ENCODE measurements at places on chromosomes 2 and 18. TPM values are rescaled to one million over a fixed set of nuclear protein-coding genes. Genes with fewer than 3 reads are reported as not detected.

- no peak for DNase-seq
Observed at GRCh38 chr2:9771101-9771449, 72.2 kb upstream of the TAF1B start.

GRCh38 chr2:36245651-36246050, 109.9 kb upstream of the CRIM1 start:
- DNase-seq = peak; percentile 64

CHAC2 gene
- total RNA-seq = 24.8 TPM

MAP3K19 gene
- total RNA-seq = not detected

DNA sequence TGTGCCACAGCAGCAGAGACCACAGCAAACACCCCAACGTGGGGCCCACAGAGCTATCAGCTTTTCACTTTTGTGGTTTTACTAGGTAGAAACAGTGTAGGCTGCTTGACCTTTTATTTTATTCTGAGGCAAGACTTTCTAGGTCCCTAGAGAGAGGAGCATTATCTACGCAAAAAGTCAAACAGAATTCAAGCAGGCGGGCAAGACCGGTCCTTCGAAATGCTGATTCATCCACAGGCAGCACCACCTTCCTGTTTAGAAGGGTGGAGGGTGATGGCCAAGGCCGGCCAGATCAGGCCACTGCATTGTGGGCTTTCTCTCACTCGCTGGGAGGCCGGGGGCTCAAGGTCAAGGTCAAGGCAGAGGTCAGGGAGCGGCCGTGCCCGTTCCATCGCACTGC, 573.0 kb downstream of the GALR1 start:
- DNase-seq = no peak

- DNase-seq = no peak
Observed at GRCh38 chr2:234269769-234270204, 219.3 kb downstream of the SPP2 start.

DNA sequence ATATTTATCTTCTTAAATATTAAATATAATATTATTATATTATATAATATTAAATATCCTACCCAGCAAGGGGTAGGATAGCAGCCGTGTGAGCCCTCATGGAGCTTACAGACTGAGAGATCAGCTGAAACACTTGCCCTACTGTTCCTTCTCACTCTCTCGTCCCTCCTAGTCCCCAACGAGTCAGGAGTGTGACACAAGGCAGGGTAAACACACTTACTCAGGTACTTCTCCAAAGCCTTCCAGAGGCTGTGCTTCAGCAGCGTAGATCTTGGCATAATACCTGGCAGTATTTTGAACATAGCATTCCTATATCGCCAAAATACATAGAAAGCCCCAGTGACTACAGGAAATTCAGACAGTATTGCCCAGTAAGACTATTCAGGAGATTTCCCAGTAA, 114.1 kb downstream of the ALPK2 start:
- no peak for DNase-seq

RPL31 gene
- 1,154 TPM for total RNA-seq

DNA sequence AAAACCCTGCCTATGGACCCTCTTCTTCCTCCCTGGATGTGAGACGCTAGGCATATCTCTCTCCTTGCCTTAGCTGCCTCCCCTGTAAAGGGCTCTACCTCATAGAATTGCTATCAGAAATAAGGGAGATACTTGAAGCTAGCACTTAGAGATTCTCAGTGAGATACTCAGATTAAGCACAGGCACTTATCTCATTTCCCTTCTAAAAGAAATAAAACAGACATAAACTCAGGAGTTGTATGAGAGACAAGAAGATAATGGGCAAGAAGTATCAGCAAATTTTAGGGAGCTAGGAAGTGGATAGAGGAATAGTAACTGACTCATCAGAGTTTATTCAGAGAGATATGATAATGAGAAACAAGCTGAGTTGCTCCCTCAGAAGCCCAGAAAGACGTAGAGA, 131.0 kb downstream of the SP3 start:
- DNase-seq = no peak

DNA sequence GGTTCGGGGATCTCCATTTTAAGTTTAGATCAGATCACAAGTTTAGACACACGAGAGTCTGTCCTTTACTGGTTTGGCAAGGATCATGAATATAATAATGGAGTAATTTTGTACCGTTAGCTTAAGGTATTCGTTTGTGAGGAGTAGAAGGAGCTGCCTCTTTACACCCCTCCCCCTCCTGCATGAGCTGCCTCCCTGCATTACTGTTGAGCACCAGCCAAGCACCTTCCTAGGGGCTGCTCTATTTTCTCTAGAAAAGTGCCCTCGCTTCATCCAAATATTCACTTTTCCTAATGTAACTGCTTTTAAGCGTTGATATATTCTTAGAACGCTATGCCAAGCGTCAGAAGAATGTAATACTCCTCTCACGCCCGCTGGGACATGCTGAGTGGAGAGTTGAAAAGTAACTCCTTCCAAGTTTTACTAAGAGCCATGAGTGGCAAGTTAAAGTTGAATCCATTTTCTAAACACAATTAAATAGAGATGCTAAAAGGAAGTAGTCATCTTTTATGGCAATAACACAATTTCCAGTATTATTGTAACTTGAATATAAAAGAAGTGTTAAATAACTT, 25.4 kb upstream of the SCN7A start:
- no peak for DNase-seq

DNA sequence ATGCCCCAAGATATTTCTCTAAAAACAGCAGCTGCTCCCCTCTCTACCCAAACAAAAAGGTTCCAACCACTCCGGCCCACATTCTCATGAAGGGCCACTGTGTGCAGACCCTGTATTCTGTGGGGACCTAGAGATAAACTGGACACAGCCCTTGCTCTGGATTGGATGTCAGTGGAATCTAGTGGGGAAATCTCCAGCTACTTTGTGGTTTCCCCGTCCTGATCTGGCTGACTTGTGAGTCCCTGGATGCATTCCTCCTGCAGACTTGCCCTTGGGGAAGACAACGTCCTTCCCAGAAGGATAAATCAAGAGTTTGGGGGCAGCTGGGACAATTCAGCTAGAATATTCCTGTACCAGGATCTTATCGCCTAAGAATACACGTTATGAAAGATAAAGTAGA, 151.1 kb downstream of the FSHR start:
- DNase-seq = no peak

SFT2D3 gene
- 5.9 TPM for total RNA-seq

- DNase-seq = no peak
Observed at GRCh38 chr2:231412618-231412963, 17.1 kb downstream of the B3GNT7 start.

GREB1L gene
- not detected for total RNA-seq

DNA sequence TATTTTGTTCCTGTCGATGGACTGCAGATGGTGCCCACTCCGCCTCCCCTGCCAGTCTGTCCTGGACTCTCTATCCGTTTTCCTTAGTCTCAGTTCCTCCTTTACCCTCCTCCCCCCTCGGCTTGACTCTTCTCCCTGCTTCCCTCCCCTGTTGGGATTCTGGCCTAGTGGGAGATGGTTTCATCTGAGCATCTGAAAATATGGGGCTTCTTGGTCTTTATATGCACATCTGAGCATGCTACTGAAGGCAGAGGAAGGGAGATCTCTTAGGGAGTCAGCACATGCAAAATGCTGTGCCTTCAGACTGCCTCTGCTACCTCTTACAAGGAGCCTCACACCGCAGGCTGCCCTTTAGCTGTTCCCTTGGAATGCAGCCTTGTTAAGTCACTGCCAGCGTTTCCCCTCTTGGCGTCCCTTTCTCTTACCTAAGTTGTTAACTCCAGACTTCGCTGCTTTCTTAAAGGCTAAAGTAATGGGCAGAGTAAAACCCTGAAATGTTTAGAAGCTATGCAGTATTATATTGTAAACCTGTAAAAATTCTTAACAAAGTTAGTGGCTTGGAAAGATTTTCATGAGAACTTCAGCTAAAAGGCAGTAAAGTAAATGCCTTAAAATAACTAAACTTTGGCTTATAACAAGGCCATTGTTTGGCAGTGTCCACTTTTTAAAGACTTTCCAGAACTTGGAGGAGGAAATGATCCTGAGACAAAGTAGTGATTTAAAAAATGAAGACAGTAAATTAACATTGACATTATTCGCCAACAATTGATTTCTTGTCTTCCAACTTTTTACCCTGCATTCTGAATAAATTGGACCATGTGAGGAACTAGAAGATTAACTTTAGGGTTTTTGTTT, 49.8 kb downstream of the LDLRAD4 start:
- no peak for DNase-seq

DNA sequence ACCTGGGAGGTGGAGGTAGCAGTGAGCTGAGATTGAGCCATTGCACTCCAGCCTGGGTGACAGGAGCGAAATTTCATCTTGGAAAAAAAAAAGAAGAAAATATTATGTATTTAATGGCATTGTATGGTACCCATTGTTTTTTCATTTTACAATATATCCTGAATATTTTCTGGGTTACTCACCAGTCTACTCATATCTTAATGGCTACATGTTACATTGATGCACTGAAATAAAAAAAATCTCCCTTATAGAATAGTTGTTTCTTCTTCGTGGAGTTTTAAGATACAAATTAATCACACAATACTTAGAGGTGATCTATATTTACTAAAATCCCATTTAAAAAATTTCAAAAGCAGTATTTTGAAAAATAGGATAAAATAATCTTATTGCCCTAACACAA, 66.3 kb upstream of the XPO1 start:
- DNase-seq = no peak

GRCh38 chr2:16821692-16822091, 156.1 kb upstream of the CYRIA start:
- DNase-seq = no peak

- DNase-seq = peak; percentile 62
Observed at GRCh38 chr2:54073796-54074195, 41.6 kb upstream of the ACYP2 start.

DNA sequence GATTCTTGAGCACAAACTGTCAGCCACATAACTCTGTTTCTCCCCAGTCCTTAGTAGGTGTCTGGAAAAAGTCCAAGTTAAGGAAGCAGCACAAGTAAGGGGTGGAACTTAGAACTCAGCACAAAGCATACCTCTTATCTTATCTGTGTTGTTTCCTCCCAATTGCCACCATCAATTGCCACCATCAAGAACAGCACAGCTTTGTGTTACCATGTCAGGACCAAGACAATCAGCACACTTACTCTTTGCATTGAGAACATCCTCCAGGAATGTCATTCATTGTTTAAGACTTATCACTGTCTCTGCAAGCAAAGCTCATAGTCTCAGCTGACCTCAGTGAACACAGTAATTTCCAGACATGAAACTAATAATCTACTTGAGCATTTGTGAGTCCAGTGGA, 212.7 kb upstream of the FSHR start:
- no peak for DNase-seq

TMEM198 gene
- 3.4 TPM for total RNA-seq

DNA sequence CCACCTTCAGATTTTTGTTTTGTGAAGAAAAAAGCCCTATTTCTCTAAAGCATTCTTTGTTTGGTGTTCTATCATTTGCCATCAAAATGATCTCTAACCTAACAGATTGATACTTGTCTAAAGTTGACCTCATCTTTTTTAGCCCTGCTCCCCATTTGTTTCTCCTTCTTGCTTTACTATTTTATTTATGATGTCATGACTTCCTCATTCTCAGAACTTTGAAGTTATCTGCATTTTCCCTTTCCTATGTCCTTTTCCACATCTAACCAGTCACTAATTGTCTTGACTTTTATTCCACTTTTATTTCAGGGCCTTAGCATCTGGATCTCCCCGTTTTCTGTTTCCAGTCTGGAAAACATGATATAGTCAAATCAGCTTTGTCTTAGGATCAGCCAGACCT, 8.3 kb downstream of the RAPGEF4 start:
- DNase-seq = no peak

DYNC2LI1 gene
- 9.8 TPM for total RNA-seq

GRCh38 chr2:89829828-89830227, 1138.4 kb downstream of the RPIA start:
- DNase-seq = no peak

DNA sequence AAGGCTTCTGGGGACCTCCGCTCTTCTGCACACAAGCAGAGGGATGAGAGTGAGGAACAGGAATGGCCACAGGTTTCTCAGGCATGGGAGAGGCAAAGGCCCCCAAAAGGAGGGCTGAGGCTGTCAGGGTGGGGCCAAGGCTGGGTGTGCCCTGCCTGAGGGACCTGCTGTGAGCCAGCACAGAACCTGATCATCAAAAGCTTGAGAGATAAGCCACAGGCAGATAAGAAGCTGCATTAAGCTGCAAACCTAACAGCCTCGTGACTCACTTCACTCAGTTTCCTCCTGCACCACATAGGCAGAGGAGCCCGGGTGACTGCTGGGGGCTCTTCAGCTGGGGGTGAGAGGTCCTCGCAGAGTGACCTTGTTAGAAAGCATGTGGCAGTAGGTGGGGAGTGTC, 64.5 kb upstream of the LAPTM4A start:
- no peak for DNase-seq

DNA sequence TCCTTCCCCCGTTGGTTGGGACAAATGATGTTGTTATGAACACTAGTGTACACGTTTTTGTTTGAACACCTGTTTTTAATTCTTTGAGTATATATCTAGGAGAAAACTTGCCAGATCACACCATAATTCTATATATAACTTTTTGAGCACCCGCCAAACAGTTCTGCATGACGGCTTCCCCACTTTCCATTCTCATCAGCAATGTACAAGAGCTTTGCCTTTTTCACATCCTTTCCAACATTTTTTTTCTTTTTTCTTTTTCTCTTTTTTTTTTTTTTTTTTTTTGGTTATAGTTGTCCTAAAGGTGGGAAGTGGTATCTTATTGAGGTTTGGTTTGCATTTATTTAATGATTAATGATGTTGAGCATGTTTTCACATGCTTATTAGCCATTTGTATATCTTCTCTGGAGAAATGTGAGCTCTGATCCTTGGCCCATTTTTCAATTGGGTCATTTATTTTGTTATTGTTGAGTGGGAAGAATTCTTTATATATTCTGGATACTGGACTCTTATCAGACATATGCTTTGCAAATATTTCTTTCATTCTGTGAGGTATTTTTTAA, 86.9 kb upstream of the ZC3H15 start:
- DNase-seq = no peak

- DNase-seq = peak; percentile 85
Observed at GRCh38 chr2:207530160-207531031, 634 bp downstream of the CREB1 start.

DNA sequence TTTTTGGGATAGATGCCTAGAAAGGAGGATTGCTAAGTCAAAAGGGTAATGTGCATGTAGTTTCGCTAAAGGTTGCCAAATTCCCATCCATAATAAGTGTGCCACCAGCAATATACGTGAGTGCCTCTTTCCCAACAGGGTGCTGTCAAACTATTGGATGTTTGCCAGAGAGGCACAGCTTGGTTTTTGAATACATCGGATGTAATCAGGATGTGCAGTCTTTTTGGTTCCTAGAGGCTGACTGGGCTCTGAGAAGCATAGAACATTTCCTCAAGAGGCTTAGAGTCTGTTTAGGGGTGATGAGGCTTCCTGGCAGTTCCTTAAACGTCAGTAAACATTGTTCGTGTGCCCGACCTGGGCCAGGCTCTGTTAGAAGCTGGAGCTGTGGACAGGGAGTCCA, 28.0 kb downstream of the AGAP1 start:
- DNase-seq = no peak

- no peak for DNase-seq
Observed at GRCh38 chr2:19702267-19702666, 199.5 kb downstream of the TTC32 start.

- no peak for DNase-seq
Observed at GRCh38 chr2:241560883-241561474, 2.4 kb downstream of the BOK start.

All from activated CD4-positive, alpha-beta T cell treated with anti-CD3 and anti-CD28 coated beads, Interleukin-2, amount 10 ng/mL, durations not matched to agents 24 days and 14 days (primary cell).